MV-4-11 (cell line): ENCODE measurements at places on chromosomes 1 and 21.

DNA sequence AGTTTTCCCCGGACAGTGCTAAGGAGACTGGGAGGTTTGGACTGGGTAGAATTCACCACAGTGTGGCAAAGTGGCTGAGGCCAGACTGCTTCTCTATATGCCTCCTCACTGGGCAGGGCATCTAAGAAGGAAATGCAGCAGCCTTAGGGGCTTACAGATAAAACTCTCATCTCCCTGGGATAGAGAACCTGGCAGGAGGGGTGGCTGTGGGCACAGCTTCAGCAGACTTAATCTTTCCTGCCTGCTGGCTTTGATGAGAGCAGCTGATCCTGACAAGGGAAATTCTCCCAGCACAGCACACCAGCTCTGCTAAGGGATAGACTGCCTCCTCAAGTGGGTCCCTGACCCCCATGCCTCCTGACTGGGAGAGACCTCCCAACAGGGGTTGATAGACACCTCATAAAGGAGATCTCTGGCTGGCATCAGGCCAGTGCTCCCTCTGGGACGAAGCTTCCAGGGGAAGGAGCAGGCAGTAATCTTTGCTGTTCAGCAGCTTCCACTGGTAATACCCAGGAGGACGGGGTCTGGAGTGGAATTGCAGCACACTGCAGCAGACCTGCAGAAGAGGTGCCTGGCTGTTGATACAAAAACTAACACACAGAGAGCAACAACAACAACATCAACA, 25.2 kb downstream of the KIFAP3 start:
- no peak for DNase-seq

DNA sequence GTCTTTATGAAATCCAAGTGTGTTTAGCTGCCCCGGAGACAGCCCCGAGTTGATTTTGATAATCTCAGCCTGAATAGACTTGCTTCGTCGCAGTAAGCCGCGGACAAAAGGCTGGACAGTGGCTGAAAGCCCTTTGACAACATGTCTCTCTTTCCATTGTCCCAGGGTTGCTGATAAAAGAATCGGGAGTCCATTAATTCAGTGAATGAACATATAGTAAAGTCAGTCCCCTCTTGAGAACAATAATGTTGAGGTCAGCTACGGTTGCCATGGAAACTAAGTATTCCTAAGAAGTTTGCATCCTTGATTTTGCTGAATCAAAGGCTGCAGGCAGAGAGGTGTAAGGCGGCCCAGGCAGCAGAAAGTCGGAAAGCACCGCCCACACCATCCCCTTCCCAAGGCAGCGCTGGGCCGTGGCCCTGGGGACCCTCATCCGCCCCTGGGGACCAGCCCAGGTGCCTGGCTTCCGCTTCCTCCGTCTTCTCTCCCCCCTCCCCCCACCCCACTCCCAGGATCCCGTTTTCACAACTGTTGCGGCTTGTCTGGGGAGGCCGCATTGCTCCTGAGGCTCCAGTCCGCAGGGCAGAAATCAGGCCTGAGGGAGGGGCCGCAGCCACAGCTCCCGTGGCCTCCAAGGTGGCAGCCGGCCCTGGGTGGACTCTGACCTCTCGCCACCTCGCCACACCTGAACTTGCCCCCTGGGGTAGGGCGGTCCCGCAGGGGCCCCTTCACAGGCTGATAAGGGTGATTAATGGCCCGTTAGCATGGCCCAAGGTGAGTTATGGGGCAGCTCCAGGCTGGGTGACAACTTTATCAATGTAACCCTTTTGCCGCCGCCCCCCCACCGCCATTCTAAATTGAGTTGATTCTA, 180.9 kb downstream of the PRDM16 start:
- no peak for DNase-seq

GRCh38 chr21:45721671-45722070, 78.1 kb downstream of the PCBP3 start:
- DNase-seq, result no peak

GRCh38 chr1:197671140-197671539, 104.1 kb downstream of the DENND1B start:
- DNase-seq, result no peak

GRCh38 chr1:152169366-152170025, 10.5 kb upstream of the RPTN start:
- DNase-seq, result peak; percentile 75

GRCh38 chr1:21511579-21512522, 2.6 kb downstream of the ALPL start:
- no peak for DNase-seq

DNA sequence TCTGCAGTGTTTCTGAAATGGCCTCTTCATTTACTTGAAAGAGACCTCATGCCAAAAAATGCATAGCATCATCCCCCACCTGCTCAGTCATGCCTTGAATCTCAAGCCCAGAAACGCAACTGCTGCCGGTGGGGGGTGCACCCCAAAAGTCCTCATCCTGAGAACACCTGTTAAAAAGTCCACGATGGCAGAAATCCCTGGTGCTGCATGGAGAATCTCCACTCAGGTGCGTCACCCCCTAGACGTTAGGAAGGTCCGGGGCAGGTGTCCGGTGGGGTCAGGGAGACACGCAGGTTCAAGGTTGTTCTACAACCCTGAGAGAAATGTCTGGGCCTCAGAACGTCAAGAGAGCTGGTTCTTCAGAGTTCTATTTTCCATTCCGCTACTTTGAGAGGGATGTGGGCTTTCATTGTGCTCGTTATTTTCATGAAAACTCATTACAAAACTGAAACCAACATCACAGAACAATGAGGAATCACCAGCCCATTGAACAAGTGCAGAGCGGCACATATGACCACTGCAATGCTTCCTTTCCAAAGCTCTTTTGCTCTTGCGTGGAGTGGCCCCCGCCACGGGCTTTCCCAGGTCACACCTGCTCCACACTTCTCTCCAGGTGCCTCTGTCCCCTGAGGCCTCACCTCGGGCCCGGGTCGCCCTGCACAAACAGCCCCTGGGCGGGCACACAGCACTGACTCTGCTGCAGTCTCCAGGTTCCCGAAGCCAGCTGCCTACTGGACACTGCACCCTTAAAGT, 201.9 kb downstream of the TOMM20 start:
- DNase-seq, result peak; percentile 81

DNA sequence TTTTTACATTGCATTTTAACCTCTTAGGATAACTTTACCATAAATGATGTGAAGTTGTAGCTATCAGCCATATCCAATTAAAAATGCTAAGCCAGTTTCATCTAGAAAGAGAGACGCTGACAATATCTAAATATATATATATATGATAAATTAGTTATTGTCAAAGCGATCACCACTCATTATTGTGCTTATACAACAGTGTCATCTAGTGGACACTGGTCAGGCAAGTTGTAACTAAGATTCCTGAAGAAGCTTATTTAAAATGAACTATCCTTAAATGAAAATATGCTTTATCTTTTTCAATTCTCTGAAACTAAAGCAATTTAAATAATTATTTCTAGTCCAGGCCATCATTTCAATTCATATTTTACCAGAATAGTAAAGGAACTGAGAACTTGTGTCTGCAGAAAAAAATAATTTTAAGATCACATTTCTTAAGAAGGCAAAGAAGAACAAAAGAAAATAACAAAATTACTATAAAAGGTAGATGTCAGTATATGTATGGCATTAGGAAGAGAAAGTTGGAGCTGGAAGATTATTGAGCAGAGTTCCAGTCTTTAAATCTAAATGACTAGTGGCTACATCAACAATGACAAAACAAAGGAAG, 193.3 kb upstream of the SNX7 start:
- DNase-seq, result peak; percentile 31

GRCh38 chr1:36419140-36419539, 21.4 kb upstream of the LSM10 start:
- DNase-seq, result no peak

DNA sequence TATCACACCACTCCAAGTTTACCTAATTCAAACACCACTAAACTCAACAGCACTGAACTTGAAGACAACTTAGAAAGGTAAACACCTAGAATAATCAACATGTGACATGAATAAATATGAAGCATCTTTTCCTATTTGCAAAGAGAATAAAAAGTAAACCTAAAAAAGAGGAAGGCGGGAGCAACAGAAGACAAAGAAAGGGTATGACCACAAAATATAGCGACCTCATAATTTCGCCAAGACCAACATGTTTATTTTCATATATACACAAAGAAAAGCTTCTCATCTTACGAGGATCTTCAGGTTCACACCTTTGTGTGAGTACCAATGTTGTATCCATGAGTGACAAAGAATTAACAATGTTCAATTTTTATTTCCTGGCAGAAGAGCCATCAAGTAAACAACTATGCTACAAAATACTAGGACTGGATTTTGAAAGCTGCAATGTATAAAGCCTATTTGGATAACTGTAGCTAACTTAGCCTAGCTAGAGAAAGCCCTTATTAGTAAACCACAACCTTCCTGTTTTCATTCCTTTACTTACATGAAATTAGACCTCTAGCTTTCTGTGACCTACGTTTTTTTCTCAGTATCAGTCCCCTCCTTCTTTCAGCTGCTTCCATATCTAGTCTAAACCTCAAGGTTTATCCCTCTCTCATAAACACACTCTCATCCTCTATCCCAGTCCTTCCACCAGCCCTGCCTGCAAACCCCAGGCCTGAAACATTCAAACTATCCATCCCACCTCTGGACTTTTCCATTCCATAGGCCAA, 21.3 kb upstream of the PHTF1 start:
- peak; percentile 49 for DNase-seq

GRCh38 chr1:198929961-198930599, 291.2 kb downstream of the PTPRC start:
- DNase-seq, result peak; percentile 84

DNA sequence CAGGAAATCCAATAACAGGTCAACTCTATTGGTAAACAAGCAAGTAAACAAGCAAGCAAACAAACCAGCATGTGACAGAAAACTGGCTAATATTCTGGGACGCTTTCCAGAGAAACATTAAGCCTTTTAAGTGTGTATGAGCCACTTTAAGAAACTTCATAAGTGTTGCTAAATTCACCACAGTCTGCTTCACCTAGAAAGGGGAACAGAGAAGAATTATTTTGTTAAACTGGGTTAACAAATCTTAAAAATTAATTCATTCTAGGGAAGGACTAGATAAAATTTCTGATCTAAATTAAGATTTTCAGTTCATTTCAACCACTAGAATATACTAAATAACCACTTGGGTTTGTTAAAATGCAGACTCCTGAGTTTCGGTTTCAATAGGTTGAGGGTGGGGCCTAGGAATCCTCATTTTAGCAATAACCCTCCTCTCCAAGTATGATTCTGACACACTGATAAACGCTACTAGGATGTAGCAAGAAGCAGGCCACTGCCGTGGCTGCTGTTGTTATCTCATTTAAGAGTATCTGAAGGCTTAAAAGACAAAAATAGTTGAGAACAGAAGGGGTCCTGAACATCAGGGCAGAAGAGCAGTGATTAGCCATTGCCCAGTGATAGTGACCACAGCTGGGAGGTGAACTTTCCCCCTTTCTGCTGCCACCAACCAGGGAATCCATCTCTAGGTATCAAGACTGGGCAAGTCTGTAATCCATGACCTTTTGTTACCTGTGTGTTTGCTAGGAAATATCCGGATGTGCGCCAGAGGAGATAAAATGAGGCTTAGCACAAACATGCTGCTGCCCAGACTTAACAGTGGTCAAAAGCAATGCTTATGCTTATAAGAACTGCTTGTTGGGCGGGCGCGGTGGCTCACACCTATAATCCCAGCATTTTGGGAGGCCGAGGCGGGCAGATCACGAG, 11.2 kb downstream of the CREG1 start:
- peak; percentile 74 for DNase-seq
